Psoas muscle (tissue), 8 donors: ENCODE measurements at places on chromosomes 2 and 18. TPM values are rescaled to one million over a fixed set of nuclear protein-coding genes. Genes with fewer than 3 reads are reported as not detected.

DNA sequence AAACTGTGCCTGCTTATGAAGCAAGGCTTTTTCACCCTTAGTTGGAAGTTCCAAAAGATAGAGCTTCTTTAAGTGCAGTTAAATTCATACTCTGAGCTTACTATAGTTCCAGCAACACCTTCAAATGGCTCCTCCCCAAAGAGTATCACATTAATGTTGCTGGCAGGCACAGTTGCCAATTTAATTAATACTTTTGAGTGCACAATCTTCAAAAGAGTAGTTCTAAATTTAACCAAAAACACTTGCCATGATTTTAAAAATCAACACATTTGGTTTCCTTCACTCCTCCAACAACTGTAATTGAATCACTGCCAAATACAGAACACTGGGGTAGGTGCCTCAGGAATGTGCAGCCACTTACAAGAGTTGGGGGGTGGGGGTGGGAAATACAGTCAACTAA, 150.6 kb upstream of the UBE2E3 start:
- H3K4me1 ChIP-seq: no peaks in the 10 kb centered on the region
- DNase-seq: no peak
- H3K27me3 ChIP-seq: no peaks in the 10 kb centered on the region
- H3K4me3 ChIP-seq: no peak overlapping the region
- H3K27ac ChIP-seq: no peak overlapping the region
- H3K36me3 ChIP-seq: no peaks in the 10 kb centered on the region

GRCh38 chr2:164538240-164538866, 82.9 kb downstream of the GRB14 start:
- no peaks in the 10 kb centered on the region for H3K27me3 ChIP-seq
- no peaks in the 10 kb centered on the region for H3K36me3 ChIP-seq
- no peak for DNase-seq
- H3K27ac ChIP-seq: no peak overlapping the region

- peak overlapping the region; percentile 61 for H3K27ac ChIP-seq
- peaks cover 82% of the 10 kb centered on the region for H3K4me1 ChIP-seq
- H3K4me3 ChIP-seq: no peak overlapping the region
- no peak for DNase-seq
Measured at GRCh38 chr2:239211396-239212094, 189.3 kb downstream of the HDAC4 start.

- no peaks in the 10 kb centered on the region for H3K27me3 ChIP-seq
- no peak overlapping the region for H3K4me3 ChIP-seq
- no peak for DNase-seq
- no peaks in the 10 kb centered on the region for H3K36me3 ChIP-seq
- no peak overlapping the region for H3K27ac ChIP-seq
Measured at GRCh38 chr2:200786423-200786822, 25.3 kb upstream of the BZW1 start.

GRCh38 chr2:172011812-172012575, 12.2 kb downstream of the METAP1D start:
- H3K36me3 ChIP-seq: no peaks in the 10 kb centered on the region
- H3K4me1 ChIP-seq: peaks cover 10% of the 10 kb centered on the region
- DNase-seq: no peak
- H3K4me3 ChIP-seq: no peak overlapping the region
- no peak overlapping the region for H3K27ac ChIP-seq

DNA sequence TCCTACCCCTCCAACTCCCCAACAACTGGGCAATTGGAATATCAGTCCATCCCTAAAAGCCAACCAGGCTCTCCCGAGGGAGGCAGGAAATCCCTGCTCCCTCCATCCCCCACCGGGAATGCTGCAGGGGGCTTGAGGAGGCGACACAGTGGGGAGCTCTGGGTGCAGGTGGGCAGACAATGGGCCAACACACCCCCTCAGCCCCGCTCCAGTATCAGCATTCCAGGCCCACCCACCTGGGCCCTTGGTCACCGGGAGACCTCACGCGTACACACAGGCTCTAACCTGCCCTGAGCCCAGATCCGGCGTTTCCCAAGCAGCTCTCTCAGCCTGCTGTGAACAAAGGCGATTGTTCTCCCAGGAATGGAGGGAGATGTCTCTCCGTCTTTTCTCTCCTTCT, 37.6 kb upstream of the FZD7 start:
- H3K4me1 ChIP-seq: no peaks in the 10 kb centered on the region
- no peak for DNase-seq
- H3K27me3 ChIP-seq: no peaks in the 10 kb centered on the region
- H3K27ac ChIP-seq: no peak overlapping the region
- H3K36me3 ChIP-seq: no peaks in the 10 kb centered on the region
- H3K4me3 ChIP-seq: no peak overlapping the region

DNA sequence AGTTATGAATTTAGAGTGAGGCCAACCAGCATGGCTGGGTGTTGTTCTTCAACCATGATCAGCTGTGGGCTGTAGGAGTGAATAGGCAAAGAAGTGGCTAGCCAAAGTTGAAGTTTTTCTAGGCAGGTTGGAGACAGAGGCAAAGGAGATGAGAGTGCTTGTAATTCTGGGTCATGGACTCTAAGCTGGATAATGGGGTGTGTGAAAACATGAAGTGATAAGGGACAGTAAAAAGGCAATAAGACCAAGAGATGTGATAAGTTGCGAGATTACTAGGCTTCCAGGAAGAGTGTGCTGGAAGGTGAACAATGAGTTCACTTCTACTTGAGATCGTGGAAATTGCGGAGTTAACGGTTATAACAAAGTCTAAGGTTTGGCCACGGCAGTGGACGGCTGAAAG, 118.6 kb upstream of the RNF152 start:
- no peaks in the 10 kb centered on the region for H3K4me1 ChIP-seq
- H3K36me3 ChIP-seq: no peaks in the 10 kb centered on the region
- no peak overlapping the region for H3K4me3 ChIP-seq
- no peak for DNase-seq
- no peak overlapping the region for H3K27ac ChIP-seq

- H3K4me1 ChIP-seq: no peaks in the 10 kb centered on the region
- no peak for DNase-seq
- H3K27me3 ChIP-seq: no peaks in the 10 kb centered on the region
Measured at GRCh38 chr2:235343869-235344268, 150.0 kb upstream of the AGAP1 start.

DNA sequence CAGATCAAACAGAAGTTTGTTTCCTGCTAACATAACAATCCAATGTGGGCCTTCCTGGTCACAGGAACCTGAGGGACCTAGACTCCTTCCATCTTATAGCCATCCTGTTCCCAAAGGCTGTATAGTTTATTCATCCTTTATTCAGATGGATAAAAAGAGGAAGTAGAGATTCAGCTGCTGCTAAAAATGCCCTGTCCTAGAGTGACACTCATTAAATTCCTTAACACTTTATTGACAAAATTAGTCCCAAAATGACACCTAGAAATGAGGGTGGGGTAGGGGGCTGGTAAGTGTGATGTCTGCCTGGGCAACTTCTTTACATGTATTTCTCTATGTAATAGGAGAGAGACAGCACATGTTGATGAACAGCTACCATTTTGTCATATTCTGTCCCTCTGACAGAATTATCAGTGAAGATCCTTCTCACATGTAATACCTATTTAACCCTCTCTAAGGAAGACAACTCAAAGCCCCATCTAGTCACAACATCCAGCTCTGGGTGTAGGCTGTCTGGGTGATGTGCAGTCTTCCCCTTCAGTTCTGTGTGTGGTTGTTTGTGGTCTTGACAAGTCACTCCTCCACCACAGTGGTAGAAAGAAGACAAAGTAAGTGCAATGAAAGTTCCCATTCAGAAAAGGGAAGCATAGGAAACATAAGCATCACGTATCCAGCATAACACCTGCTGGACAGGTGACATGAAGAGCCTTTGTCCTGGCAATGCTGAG, 253.9 kb upstream of the CNTNAP5 start:
- DNase-seq: no peak
- H3K4me3 ChIP-seq: no peak overlapping the region

DNA sequence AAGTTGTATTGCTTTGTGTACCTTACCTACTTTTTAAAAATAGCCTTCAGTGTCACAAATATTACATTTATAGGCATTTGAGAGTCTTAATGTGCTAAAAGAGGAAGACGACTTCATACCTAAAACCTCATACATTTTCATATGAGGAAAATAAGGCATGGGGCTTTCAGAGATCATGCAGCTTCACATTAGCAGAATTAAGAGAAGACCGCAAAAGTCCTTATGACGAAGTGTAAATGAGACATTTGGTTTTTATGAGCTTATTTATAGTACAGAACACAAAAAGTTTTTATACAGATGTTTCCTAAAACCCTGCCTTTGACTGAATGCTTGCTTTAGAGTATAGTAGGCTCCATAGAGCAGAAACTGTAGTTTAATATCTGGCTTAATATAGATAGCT, 10.1 kb upstream of the CCDC138 start:
- DNase-seq: no peak
- H3K4me1 ChIP-seq: no peaks in the 10 kb centered on the region
- no peaks in the 10 kb centered on the region for H3K27me3 ChIP-seq
- H3K27ac ChIP-seq: no peak overlapping the region
- H3K36me3 ChIP-seq: peaks cover 4% of the 10 kb centered on the region
- H3K4me3 ChIP-seq: no peak overlapping the region

- H3K4me3 ChIP-seq: no peak overlapping the region
- no peaks in the 10 kb centered on the region for H3K36me3 ChIP-seq
- H3K27me3 ChIP-seq: no peaks in the 10 kb centered on the region
- no peak overlapping the region for H3K27ac ChIP-seq
- H3K4me1 ChIP-seq: no peaks in the 10 kb centered on the region
- DNase-seq: no peak
Measured at GRCh38 chr2:95374029-95374428, 28.5 kb upstream of the FAHD2A start.

GRCh38 chr2:222613715-222614331, 42.1 kb downstream of the FARSB start:
- no peaks in the 10 kb centered on the region for H3K4me1 ChIP-seq
- no peak overlapping the region for H3K27ac ChIP-seq
- peaks cover 77% of the 10 kb centered on the region for H3K36me3 ChIP-seq
- no peak for DNase-seq
- no peak overlapping the region for H3K4me3 ChIP-seq

DNA sequence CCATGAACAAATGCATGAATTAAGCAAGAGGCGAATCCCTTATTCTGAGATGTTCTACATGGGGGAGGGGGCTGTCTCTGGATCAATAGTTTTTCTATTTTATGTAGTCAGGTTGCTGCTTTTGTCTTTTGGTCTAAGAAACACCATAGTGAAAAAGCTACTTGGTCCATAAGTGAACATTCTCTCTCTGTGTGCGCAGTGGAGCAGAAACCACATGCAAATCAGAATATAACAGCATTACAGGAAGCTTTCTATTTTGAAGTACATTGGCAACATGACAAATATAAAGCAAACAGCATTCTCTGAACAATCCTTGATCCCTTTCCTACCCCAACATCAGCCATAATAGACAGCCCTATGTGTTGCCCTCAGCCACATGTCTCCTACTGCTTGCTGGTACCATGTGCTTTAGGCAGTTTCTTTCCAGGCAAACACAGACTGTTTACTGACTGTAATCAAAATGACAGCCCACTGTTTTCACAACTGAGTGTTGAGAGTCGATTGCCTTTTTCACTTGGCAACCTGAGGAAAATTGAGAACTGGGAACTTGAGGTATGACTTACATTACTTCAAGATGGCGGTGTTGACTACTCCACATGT, 10.6 kb downstream of the SCN3A start:
- DNase-seq: no peak
- H3K36me3 ChIP-seq: no peaks in the 10 kb centered on the region
- H3K27ac ChIP-seq: no peak overlapping the region

The CCDC85A gene
- 3.2 TPM for total RNA-seq

The ACTG2 gene
- total RNA-seq: 2.9 TPM

The TTN gene
- total RNA-seq: 7,650 TPM

The KDM3A gene
- total RNA-seq: 20.2 TPM

The GPAT2 gene
- 7.0 TPM for total RNA-seq

The FAP gene
- total RNA-seq: 1.6 TPM

The HOXD11 gene
- not detected for total RNA-seq

The DTNB gene
- 6.3 TPM for total RNA-seq

The CDH7 gene
- not detected for total RNA-seq

The RFTN2 gene
- total RNA-seq: 5.4 TPM
